Stimulated activated CD4-positive, alpha-beta T cell treated with anti-CD3 and anti-CD28 coated beads, Interleukin-2, amount 100 ng/mL, for 4 hours (primary cell): ENCODE measurements at places on chromosomes 12 and 14.

GRCh38 chr14:96631621-96632362 lies 129.6 kb downstream of the PAPOLA start:
- no peak for DNase-seq

DNA sequence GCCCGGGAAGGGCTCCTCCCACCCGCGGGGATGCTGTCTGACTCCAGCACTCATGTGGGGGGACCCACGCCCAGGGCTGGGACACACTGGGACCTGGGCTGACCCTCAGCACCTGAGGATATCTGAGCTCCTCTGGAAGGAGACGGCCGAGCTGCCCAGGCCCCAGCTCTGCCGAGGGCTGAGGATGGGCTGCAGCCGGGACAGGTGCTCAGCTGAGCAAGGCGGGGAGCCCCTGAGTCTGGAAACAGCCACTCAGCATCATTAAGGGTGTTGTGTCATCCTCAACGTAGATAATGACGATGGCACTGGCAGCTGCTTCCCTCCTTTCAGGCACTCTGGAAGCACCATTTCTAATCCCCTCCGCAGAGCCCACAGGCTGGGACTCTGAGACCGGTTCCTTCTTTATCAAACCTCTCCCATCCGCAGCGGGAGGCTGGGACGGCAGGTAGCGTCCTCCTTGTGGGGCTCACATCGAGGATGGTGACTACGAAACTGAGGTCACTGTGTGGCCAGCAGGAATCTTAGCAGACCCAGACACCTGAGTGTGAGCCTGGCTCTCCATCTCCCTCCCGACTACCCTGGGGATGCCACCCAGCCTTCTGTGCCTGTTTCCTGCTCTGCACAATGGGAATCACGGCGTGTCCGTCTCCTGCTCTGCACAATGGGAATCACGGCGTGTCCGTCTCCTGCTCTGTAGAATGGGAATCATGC lies 26.7 kb upstream of the SFSWAP start:
- DNase-seq: no peak

GRCh38 chr12:12115514-12115913 lies 44.8 kb downstream of the BCL2L14 start:
- DNase-seq: no peak

GRCh38 chr14:104136472-104137296 lies 1.7 kb upstream of the KIF26A start:
- DNase-seq: no peak

DNA sequence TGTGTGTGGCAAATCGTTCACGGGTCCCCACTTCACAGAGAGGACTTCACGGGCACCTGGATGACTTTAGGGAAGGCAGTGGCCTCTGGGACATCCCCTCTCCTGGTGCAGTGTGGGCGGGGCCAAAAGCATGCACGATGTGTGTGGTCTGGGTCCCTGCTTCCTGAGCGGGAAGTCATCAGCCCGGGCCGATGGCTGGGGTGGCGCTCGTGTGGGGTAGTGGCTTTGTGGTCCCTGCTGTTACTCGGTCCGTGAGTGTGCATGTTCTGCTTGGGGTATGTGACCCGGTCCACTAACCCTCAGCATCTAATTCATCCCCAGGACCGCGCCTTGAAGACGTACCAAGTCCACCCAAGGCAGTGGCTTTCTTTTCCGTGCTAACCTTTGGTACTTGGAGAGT lies 142.5 kb upstream of the RTL1 start:
- DNase-seq: no peak

GRCh38 chr12:73486256-73486655 lies 1051.4 kb upstream of the ATXN7L3B start:
- DNase-seq: no peak

DNA sequence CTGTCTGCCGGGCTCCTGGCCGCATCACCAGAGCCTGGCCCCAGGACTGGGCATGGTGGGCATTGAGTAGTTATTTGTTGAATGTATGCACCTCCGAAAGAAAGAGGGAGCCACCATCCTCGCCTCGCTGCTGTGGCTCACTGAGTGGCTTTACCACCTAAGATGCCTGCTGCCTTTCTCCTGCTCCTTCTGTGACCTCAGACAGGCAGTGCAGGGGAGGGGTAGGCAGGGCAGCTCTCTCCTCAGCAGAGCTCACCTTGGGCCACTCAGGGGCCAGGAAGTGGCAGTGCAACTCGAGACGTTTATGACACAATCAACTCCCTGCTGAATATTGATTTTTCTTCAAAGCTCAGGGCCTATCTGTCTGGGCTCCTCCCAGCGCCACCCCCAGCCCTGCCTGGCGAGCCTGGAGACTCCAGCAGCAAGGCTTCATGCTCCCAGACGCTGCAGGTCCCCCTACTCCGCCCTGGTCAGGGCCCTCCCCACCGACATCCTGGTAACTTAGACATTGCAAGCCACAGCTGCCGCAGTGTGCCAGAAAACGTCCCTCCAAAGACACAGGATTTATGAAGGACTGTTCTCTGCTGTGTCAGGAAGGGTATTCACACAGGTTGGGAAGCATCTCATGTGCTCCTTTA lies 84.3 kb upstream of the DIO3 start:
- DNase-seq: no peak

- no peak for DNase-seq
Measured at GRCh38 chr12:108935159-108935763, 55.4 kb downstream of the DAO start.

GRCh38 chr12:55019784-55020183 lies at the start of gene NEUROD4:
Gene NEUROD4, plus strand, starts transcription at chr12:55019974. Its CDS starts 6,466 bp downstream, at chr12:55026440.
- no peak for DNase-seq

DNA sequence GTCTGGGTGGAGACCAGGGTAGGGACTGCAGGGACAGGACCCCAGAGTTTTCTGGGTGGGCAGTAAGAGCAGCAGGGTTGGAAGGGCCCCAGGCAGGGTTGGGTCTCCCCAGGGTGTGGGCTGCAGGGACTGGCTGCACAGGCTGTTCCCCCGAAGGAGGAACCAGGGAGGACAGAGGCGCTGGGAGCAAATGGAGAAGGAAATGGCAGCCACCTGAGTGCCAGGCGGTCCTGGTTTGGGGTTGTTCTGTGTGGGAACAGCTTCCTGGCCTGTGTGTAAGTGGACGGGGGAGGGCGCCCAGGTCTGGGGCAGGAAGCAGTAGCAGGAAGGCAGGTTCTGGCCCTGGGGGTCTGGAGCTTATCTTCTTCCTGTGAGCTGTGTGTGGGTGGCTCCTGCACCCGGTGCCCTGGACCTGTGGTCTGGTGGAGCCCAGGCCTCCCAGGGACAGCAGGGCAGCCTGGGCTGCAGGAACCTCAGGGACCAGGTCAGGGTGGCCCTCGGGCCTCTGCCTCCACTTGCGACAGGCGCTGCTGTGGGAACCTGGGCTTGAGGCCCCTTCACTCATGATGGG lies 372.8 kb downstream of the TMEM121 start:
- DNase-seq: no peak

DNA sequence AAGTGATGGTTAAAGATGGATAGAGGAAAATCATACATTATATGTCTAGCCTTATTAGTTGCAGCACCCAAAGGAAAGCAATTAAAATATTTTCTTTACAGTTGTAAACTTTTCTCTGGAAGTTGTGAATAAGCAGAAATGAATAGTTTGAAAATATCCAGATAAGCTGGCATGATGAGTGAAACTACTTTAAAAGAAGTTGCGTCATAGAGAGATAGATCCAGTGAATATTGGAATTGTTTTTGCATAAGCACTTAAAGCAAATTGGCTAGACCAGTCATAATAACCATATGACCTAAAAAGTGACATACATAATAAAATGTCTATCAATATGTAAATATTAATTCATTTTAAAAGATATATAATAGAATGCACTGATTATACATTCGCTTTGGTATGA lies 132.1 kb downstream of the SOX5 start:
- DNase-seq: no peak

DNA sequence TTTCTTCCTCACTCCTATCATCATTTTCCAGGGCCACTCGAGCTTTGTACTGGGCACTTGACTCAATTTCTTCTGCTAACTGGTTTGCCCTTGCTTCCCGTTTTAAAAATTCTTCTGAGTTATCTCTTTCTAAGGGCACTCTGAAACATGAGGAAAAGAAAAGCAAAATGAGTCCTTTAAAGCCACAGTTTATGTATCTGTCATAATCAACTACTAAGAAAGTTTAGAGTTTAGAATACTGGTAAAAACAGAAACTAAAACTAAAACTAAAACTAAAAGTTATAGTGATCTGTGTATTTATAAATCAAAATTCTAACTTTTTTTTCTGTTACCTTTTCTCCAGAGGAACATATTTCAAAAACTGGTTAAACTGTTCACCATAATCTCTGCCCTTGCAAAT lies 79.2 kb downstream of the ATXN2 start:
- DNase-seq: no peak

GRCh38 chr14:49959822-49960408 lies 67.0 kb downstream of the ARF6 start:
- no peak for DNase-seq

DNA sequence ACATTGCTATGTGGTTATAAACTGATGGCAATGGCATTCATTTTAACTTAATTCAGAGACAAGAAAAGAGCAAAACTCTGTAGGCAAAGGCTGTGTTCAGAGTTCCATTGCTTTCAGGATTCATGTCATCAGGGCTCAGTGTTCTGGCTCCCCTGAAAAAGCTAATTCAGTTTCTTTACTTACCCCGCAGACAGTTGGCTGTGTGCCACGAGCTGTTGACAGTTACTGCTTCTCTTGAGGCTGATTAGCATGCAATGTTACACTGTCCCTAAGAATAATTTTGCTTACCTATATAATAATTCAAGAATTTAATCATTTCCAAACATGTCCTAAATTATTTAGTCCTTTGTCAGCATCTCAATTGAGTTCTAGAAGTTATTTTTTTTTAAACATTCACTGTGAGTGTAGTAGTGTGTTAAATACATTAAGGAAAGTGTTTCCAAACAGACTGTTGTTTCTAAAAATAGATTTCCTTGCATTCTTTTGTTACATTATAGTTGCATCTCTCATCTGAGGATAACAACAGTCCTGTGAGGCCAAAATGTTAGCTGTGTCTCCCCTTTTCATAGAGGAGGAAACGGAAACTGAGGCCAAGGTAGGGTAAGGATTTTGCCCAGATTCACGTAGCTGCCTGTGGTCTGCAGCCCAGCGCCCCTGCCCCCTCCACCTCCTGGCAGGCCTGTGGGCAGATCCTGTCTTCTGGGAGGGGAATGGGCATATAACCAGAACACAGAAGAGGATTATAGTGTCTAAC lies 98.6 kb downstream of the PELI2 start:
- no peak for DNase-seq

- DNase-seq: no peak
Measured at GRCh38 chr14:68421116-68421515, 371.8 kb downstream of the ZFP36L1 start.

DNA sequence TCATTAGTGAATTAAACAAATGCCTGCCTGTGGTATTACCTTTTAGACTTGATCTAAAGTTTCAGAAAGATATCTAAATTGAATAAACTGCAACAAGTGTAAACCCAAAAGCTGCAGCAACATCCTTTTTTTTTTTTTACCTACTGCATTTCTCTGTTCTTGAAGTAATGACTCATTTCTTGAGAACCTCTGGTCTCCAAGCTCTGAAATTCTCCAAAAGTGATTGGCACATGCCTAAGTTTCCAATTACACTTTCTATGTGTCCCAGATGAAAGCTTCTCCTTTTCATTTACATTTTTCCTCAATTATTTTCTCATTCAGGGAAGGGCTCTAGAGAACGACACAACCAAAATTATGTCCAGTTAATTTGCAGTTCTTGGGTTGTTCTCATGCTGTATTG lies 435.2 kb upstream of the DCN start:
- no peak for DNase-seq

GRCh38 chr14:82626156-82627066 lies 1092.8 kb upstream of the SEL1L start:
- DNase-seq: no peak

DNA sequence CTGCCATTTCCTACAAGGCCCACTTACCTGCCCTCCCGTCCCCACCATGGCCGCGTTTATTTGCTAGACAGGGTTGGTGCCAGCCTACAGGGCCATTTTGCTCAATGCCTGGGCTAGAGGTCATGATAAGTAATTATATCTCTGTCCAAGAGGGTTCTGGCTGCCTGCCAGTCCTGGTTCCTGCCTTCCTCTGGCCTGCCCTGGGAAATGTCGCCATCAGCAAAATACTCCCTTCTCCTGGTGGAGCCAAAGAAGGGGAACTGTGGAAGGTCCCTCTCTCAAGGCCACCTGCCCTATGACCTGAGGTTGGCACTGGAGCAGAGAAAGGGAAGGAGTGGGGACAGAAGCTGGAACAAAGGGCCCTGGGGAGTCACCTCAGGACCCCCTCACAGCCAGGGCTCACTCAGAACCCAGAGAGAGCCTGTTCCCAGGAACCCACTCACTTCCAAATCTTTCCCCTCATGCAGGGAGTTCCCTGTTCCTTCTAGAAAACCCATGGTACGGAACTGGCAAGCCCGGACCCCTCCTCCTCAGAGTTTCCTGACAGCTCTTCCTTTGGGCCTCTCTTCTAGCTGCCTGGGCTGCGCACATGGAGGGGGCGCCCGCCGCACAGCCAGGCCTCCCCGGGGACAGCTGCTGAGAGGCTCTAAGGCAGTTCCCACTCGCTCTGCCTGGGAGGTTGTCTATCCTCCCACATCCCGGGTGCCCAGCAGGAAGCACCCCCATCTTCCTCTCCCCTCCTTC lies 280.5 kb downstream of the DPF3 start:
- no peak for DNase-seq

DNA sequence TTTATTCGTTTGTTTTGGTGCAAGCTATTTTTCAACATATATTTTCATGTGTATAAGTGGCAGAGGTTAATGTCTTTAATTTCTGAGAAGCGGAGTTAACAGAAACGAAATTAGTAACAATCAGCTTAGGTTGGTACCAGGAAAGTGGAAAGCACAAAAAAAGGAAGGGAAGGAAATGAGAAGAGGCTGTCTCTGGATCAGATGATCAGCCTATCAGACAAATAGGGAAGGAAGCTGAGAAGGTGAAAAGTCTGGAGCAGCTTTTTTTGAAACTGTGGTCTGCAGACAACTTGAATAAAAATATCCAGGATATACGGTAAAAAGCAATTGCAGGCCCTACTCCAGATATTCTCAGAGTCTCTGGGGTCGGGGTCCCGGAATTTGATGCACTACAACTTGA lies 265.0 kb downstream of the SSPN start:
- DNase-seq: no peak

DNA sequence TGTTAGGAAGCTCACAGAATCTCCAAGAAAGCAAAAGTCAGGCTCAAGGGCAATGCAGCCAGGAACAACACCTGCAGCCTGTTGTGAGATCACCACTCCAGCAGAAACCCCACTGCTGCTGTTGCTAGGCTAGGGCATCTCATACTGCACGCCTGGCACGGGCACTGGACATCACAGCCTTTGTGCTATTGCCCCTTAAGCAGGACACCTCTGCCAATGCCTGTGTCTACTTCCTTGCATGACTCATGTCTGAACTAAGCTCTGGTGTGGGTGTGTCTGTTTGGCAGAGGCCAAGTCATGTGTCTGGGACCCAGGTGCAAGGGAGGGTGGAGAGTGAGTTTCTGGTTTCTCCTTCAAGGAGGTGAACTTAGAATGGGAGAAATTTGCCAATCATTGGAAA lies 10.0 kb upstream of the DDX47 start:
- DNase-seq: peak; percentile 37

GRCh38 chr14:50362764-50363713 lies 33.6 kb downstream of the CDKL1 start:
- DNase-seq: no peak
